T-helper 17 cell (primary cell): ENCODE measurements at places on chromosomes 12 and 14.

GRCh38 chr14:100910888-100911664, 7.6 kb upstream of the RTL1 start:
- no peak for DNase-seq

- no peak for DNase-seq
These were observed 1.5 kb downstream of the AQP6 start for GRCh38 chr12:49974231-49974675.

GRCh38 chr12:89189448-89189847, 162.9 kb downstream of the DUSP6 start:
- no peak for DNase-seq

- no peak for DNase-seq
These were observed 53.3 kb upstream of the CDKN3 start for GRCh38 chr14:54343272-54344121.

DNA sequence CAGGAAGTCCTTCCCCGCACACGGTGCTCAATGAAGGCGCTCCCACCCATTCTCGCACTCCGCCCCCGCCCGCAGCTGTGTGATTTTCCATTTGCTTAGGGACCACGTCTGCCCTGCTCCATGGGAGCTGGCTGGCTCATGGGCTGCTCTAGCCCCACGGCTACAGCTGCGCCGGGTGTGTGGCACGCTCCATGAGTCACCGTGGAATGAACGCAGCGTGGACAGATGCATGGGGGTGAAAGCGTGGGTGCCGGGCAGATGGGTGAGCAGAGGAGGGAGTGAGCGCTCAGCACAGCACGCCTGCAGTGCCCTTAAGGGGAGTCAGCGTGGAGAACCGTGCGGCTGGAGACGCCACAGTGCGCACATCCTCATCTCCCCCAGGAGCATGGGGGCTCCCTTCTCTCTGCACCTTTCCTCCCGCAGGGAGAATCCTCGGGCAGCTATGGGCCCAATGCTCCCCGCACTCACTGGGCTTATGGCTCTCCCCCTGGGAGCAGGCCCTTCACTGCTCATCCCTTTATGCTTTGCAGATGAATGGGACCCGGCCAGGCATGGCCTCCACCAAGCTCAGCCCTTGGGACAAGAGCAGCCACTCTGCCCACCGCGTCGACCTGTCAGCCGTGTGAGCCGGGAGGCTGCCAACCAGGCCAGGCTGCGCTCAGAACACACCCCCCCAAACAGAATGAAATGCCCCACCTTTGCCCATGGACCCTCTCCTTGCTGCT, 185.1 kb downstream of the ADGRD1 start:
- DNase-seq = no peak

- no peak for DNase-seq
These were observed 30.7 kb downstream of the DGLUCY start for GRCh38 chr14:91144425-91145145.

GRCh38 chr12:66047411-66048021, 83.0 kb downstream of the LLPH start:
- DNase-seq = no peak

GRCh38 chr12:48351022-48351708, 446 bp upstream of the ZNF641 start:
- DNase-seq = no peak

- no peak for DNase-seq
These were observed 3.2 kb downstream of the PPP1CC start for GRCh38 chr12:110739488-110739887.

GRCh38 chr14:103334644-103335622, 896 bp downstream of the EIF5 start:
- peak; percentile 42 for DNase-seq

GRCh38 chr12:47900131-47901062, 4.4 kb downstream of the VDR start:
- no peak for DNase-seq

GRCh38 chr12:121794534-121795033, 1.1 kb upstream of the RHOF start:
- peak; percentile 44 for DNase-seq

- DNase-seq = no peak
These were observed 4.1 kb upstream of the IGF1 start for GRCh38 chr12:102484428-102484958.

GRCh38 chr14:55624913-55625312, 44.9 kb downstream of the KTN1 start:
- DNase-seq = no peak

- no peak for DNase-seq
These were observed 158.6 kb downstream of the ZNF664 start for GRCh38 chr12:124131659-124132058.

- no peak for DNase-seq
These were observed 12.0 kb upstream of the NUDT14 start for GRCh38 chr14:105192866-105193731.

GRCh38 chr14:98906123-98906995, 365.6 kb downstream of the BCL11B start:
- no peak for DNase-seq

- DNase-seq = no peak
These were observed 11.9 kb upstream of the UBE2N start for GRCh38 chr12:93453633-93454032.

DNA sequence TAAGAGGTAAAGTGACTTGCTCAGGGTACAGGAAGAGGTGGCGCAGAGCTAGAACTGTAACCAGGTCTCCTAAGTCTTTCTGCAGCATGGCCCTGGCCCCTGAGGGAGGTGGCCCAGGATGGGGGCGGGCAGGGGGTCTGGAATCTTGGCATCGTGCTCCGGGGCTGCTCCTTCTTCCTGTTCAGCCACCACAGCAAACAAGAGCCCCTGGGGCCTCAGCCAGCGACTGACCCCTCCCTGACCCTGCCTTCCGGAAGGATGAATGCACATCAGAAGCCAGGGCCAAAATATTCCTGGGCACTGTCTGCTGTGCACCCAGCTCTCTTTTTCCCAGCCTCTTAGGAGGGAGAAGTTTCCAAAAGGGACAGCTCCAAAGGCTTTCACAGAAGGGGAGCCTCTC, 242.8 kb downstream of the DPF3 start:
- DNase-seq = no peak

DNA sequence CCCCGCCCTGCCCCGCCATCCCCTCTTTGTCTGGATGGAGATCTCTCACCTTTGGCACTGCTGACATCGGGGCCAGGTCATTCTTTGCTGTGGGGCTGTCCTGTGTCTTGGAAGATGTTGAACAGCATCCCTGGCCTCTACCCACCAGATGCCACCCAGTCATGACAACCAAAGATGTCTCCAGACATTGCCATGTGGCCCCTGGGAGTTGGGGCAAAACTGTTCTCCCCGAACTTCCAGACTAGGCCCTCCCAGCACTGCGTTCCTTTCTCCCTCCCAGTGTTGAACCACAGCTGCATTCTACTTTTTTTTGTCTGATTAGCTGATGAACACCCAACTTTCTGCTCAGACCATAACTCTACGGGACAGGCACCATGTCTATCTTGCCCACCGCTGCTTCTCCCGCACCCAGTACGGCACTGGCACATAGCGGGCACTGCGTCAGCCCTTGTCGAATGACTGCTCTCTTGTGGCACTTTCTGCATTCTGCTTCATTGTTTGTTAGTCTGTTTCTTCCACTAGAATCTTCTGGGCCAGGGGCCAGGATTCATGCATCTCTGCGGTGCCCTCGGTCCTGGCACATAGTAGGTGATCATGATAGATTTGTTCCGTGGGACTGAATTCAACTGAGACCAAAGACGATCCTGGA, 13.1 kb upstream of the MYL2 start:
- DNase-seq = no peak

DNA sequence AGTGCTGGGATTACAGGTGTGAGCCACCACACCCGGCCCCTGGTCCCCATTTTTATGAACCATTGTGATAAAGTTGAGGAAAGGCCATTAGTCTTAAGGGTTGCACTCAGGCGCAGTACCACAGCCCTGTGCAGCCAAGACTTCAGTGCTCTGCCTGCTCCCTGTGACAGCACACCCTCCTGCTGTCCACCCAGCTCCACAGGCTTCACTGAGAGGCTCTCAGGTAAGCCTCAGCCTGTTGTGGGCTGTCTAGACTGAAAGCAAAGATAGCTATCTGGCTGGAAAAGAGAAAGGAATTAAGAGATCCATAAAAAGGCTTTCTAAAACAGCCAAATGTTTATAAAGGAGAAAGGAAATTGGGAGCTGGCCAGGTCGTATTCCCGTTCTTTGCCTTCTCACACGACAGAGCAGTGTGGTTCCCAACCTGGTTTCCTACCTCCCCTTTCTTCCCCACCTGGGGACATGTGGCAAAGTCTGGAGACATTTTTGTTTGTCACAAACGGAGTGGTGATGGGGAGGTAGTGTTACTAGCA, 19.1 kb upstream of the DNM1L start:
- no peak for DNase-seq
